ENCODE measurements at places on chromosomes 6 and 20.

GRCh38 chr20:25251019-25251418, 3.1 kb downstream of the PYGB start:
- no peak for DNase-seq

DNA sequence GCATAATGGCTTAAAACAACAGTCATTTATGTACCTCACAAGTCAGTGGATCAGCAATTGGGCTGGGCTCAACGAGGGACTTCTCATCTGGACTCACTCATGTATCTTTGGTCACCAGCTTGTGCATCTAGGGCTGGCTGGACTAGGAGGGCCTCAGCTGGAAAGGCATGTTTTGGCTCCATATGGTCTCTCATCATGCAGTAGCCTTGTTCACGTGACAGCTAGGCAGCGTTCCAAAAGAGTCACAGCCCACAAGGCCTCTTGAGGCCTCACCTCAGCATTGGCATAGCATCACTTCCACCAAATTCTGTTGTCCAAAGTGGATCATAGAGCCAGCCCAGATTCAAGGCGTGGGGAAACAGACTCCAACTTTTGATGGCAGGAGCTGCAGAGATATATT, 110.1 kb downstream of the MAFB start:
- DNase-seq = no peak

- DNase-seq = no peak
These were observed 183.1 kb upstream of the MCHR2 start for GRCh38 chr6:100176951-100177710.

DNA sequence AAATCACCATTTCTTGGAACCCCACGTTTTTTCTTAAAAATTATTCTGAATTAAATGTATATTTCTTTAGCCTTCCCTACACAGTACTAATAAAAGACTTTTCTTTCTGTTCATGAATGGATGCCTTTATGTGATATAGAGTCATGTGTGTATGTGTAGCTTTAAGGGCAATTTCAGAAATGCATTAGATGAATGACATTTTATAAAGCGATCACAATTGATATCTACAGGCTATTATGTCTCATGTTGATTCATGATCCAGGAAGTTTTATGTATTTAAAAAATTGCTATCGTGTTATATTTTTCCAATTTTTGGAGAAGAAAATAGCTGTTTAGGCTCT, 81.3 kb downstream of the RNF144B start:
- no peak for DNase-seq

DNA sequence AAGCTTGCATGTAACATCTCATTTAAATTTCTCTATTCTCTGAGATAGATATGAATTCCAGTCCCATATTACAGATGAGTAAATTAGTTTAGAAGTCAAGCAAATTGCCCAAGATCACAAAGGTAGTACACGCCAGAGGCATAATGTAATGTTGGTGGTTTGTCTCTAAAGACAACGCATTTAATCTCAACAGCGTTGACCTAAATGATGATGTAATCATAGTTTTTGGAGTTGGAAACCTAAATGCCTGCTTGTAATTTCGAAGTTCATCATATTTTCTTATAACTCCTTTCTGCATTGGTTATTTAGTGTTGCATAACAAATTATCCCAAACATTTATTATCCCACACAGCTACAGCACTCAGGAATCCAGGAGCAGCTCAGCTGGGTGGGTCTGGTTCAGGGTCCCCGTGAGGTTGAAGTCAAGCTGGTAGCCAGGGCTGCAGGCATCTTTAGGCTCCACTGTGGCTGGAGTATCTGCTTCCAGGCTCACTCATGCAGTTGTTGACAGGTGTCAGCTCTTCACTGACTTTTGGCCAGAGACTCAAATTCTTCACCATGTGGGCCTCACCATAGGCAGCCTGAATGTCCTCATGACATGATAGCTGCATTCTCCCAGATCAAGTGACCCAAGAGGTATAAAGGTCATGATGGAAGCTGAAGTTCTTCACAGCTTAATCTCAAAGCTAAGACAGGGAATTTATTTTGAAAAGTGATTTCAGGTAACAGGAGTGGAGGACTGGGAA, 122.0 kb upstream of the SPTLC3 start:
- DNase-seq = no peak

GRCh38 chr6:5556011-5556410, 294.7 kb downstream of the FARS2 start:
- no peak for DNase-seq

- no peak for DNase-seq
These were observed 594 bp upstream of the CDKN1A start for GRCh38 chr6:36677753-36678487.

DNA sequence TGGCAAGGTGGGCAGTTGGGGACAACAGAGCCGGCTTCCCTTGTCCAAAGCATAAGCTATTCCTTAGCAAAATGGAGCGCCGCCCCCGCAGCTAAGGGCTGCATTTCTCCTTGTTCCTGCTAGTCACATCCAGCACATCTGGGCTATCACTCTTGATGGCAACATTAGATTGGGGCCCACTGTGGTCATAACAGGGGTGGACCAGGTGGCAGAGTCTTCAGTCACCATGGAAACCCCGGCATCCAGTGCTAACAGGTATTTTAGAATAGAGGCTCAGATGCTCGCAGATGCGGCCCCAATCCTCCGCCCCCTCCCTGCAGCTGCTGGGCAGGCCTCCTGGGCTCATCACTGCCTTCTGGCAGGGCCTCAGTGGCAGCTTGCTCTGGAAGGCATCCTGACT, 168.2 kb upstream of the PROKR2 start:
- no peak for DNase-seq

- no peak for DNase-seq
These were observed 64.7 kb downstream of the ARHGAP18 start for GRCh38 chr6:129645106-129645829.

- DNase-seq = no peak
These were observed 71.0 kb upstream of the RALGAPA2 start for GRCh38 chr20:20783450-20783849.

DNA sequence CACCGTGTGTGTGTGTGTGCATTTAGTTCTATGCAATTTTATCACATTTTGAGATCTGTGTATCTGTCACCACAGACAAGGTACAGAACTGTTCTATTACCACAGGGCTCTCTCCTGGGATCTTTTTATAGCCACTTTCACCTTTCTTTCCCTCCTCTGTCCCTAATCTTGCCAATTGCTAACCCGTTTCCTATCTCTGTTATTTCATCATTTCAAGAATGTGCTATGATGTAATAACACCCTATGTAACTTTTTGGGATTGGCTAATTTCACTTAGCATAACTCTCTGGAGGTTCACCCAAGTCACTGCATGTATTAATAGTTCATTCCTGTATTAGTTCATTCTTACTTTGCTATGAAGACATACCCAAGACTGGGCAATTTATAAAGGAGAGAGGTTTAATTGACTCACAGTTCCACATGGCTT, 657.7 kb downstream of the QKI start:
- DNase-seq = no peak

GRCh38 chr6:148967541-148967956, 220.7 kb downstream of the UST start:
- no peak for DNase-seq

- DNase-seq = no peak
These were observed 27.6 kb downstream of the PREX1 start for GRCh38 chr20:48800177-48800576.

GRCh38 chr6:142592876-142593275, 291.1 kb downstream of the ADGRG6 start:
- DNase-seq = no peak

- no peak for DNase-seq
These were observed 180.8 kb upstream of the PHACTR1 start for GRCh38 chr6:12535586-12536314.

GRCh38 chr20:17612287-17612991, 42.6 kb downstream of the DSTN start:
- DNase-seq = peak; percentile 50

GRCh38 chr20:39986173-39986904, 702.7 kb downstream of the MAFB start:
- no peak for DNase-seq

- no peak for DNase-seq
These were observed 8.4 kb downstream of the SLC22A1 start for GRCh38 chr6:160129881-160130615.

- DNase-seq = no peak
These were observed 25.5 kb upstream of the CST1 start for GRCh38 chr20:23776067-23776771.

DNA sequence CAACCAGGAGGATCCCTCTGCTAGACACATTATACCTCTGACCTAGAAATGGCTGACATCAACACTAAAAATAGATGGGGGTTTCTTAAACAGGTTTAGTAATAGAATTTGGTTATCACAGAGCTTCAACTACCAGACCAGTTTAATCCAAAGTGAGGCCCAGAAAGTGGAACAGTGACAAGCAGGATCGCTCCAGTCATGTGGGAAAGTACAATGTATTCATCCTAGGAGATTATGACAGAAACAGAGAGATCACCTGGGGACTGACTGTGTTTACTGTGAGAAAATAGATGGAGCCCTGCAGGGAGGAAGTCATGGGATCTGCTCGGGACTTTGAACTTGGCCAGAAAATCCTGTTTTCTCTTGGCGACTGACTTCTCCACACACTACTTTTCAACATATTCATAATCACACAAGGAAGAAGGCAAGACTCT, 238.7 kb upstream of the SOX4 start:
- DNase-seq = no peak

- DNase-seq = no peak
These were observed 94.6 kb downstream of the LRRC1 start for GRCh38 chr6:53889365-53889764.

- no peak for DNase-seq
These were observed 6.1 kb downstream of the EDN1 start for GRCh38 chr6:12296255-12296573.

GRCh38 chr6:122833021-122833491, 44.0 kb downstream of the SMPDL3A start:
- DNase-seq = no peak

- DNase-seq = no peak
These were observed 28.9 kb upstream of the C6orf58 start for GRCh38 chr6:127547904-127548649.

DNA sequence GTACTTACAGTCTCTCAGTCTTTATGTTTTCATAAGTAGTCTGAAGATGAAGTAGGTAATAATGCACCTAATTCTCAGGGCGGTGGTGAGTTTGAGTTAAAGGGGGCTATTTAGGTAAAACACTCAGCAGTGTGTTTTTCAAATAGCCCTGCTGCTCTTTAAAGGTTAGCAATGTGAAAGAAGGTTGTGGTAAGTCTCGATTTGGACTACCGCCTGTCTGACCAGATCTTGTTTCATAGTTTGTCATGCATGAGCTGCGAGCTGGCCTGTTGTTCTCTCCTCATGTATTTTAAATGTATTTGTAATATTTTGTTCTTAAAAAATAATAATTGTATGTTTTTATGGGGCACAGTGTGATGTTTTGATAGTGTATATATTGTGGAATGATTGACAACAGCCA, 340.2 kb downstream of the DHX35 start:
- DNase-seq = no peak

DNA sequence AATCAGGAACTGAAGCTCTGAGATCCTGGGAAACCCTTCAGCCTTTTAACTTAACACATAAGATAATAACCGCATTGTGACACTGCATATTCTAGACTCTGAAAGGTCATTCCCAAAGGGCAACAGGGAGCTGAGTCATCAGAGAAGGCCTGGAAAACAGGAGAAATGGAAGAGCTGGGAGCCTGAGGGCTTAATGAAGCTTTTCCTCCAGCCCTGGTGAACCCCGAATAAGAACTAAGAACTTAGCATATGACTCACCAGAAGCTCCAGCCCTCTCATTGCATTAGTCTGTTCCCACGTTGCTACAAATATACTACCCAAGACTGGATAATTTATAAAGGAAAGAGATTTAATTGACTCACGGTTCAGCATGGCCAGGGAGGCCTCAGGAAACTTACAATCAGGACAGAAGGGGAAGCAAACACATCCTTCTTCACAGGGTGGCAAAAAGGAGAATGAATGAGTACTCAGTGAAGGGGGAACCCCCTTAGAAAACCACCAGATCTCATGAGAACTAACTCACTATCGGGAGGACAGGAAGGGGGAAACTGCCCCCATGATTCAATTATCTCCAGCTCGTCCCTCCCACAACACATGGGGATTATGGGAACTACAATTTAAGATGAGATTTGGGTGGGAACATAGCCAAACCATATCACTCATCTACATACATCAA, 648.5 kb downstream of the TFAP2A start:
- DNase-seq = no peak

GRCh38 chr6:142771162-142771561, 173.8 kb downstream of the HIVEP2 start:
- no peak for DNase-seq

GRCh38 chr6:15628499-15629131, 34.2 kb downstream of the DTNBP1 start:
- DNase-seq = no peak

DNA sequence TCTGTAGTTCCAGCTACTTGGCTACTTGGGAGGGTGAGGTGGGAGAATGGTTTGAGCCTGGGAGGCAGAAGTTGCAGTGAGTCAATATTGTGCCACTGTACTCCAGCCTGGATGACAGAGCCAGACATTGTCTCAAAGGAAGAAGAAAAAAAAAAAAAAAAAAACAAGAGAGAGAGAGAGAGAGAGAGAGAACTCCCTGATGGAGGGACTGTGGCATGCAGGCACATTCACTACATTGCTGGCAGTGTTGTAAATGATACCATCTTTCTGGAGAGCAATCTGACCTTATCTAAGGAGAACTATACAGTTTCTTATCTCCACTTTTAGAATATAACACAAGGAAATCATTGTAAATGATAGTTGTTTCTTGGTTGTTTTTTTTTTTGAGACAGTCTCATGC, 85.1 kb downstream of the MDN1 start:
- DNase-seq = no peak

- DNase-seq = no peak
These were observed 153.7 kb downstream of the TMEM242 start for GRCh38 chr6:157169656-157170055.

DNA sequence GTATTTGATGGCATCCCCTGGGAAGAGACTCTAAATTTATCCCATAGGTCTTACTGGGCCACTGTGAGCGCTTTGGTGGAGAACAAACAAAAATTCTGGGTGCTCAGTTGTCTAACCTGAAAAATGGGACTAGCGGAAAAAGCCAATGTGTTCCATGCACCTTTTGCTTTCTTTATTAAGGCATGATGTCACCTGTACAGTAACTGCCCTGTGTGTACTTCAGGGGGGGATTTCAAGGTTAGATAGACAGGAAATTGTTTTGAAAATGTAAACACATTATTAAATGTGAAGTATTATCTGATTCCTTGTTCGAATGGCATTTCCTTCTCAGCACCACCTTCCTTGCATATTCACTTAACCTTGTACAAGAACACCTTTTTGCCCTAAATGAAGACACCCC, 1.2 kb upstream of the EDN1 start:
- no peak for DNase-seq

DNA sequence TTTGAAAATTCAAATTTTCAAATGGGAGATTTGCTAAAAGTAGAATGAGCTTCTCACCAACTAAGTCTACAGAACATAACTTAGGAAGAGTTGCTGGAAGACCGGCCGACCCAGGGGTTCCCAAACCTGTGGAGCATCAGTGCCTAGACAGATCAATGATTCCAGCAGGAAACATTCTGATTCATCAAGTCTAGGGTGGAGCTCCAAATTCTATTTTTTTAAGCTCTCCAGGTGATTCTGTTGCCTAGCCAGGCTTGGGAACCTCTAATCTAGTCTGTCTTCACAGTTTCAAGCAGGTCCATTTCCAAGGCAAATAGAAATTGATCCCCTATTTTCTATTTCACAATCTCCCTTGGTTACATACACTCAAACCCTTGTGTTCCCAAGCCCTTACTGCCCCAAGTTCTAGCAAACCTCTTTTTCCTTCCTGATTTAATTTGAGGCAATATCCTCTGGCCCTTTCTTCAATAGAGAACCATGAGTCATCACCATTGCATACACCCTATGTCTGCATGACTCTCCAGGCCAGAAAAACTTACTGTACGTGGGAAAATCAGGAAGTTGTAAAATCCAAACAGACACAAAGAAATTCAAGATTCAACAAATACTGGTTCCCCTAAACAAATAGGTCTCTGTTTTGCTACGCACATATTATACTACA, 8.9 kb downstream of the ATXN1 start:
- no peak for DNase-seq
